ELR (cell line): ENCODE measurements at places on chromosomes 16 and 17.
A peak's percentile ranks its signal among the peaks of the same experiment; 100 is the strongest.

- DNase-seq, result no peak
Measured at GRCh38 chr16:4420505-4421105, 4.2 kb upstream of the CORO7 start.

DNA sequence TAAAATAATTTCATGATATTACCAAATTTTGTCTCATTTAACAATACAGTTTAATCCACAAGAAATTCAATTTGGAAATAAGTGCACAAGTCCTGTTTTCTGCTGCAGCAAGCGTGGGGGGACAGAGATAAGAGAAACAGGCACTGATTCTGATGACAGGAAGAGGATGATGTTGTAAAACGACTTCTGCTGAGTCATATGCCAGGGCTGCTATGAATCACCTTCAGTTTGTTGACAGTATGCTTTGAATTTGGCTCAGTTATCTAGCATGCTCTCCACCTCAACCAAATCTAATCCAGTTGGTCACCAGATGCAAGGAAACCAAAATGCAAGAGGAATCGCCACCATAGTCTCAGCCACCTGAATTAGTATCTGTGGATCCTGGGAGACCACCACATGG is 244.1 kb upstream of the MON1B start:
- peak; percentile 22 for DNase-seq

GRCh38 chr16:48125888-48126287 is 29.9 kb downstream of the ABCC12 start:
- DNase-seq, result peak; percentile 16

DNA sequence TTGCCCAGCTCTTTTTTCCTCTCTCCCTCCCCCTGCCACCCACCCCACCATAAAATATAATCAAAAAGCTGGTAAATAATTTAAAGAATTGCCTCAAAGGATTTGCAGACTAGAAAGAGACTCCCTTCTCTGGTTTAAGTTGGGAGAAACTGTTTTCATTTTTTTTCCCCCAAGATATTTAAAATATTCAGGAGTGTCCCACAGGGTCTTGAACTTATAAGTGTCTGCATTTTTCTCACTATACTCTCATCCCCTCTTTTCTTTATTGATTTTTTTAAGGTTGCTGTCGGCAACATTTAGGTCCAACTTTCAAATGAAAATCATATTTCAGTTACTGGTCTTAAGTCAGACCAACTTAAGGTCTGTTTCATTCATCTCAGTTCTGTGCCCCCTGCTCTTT is 210.2 kb downstream of the MSI2 start:
- no peak for DNase-seq

DNA sequence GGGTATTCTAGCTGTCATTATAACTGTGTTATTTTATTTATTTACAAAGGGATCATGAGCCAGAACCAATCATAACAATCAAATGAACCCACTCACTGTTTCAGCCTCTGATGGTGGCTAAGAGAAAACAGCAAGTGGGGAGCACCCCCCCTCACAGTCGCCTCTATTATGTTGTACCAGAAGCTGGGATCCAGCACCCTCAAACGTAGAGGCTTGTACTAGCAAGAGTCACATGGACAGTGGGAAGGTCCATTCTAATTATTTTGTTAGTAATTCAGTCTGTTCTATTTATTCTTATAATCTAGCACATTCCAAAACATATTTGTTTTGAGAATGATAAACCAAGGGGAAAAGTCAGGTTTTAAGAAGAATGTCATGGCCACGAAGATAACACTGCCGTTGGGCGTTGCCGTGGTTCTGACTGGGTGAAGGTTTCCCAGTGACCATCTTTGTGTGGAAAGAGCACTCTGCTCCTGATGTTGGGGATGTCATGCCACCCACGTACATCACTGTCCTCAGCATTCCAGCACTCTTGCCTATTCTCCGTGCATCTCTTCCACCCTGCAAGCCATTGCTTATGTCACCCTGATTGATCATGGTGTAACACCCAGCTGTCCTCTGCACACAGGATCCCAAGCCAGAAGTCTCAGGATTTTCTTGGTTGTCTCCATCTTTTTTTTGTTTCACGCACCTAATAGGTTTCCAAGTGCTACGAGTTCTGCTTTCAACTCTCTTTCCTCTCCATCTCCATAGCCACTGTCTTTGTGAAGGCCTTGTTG is 205.8 kb downstream of the PRKCA start:
- DNase-seq, result no peak
